Daoy (cell line): ENCODE measurements at places on chromosomes 3 and 15. TPM values are rescaled to one million over a fixed set of nuclear protein-coding genes. Genes with fewer than 3 reads are reported as not detected.

IL12A gene
- total RNA-seq: 0.51 TPM in 1 of 2 replicates, not detected in the other

SPTBN5 gene
- total RNA-seq: 1.1 and 3.8 TPM in 2 replicates

TMEM45A gene
- total RNA-seq: 24.5 and 26.9 TPM in 2 replicates

NEO1 gene
- total RNA-seq: 14.5 and 18.1 TPM in 2 replicates

HTR3C gene
- not detected in 2 replicates for total RNA-seq

TMC3 gene
- not detected in 2 replicates for total RNA-seq

AADACL2 gene
- total RNA-seq: not detected in 2 replicates

CCDC191 gene
- 1.1 and 2.7 TPM in 2 replicates for total RNA-seq

NDN gene
- total RNA-seq: 139 and 158 TPM in 2 replicates

XCR1 gene
- not detected in 2 replicates for total RNA-seq

NLGN1 gene
- total RNA-seq: 6.0 and 12.1 TPM in 2 replicates

CADPS gene
- not detected in 2 replicates for total RNA-seq

SAMD7 gene
- not detected in 2 replicates for total RNA-seq

CHSY1 gene
- total RNA-seq: 26.6 and 29.0 TPM in 2 replicates

SATB1 gene
- 12.6 and 15.4 TPM in 2 replicates for total RNA-seq

PP2D1 gene
- not detected in 2 replicates for total RNA-seq
